ENCODE measurements at places on chromosomes 12 and 14.

- no peak for DNase-seq
Measured at GRCh38 chr14:61625165-61625564, 70.1 kb upstream of the HIF1A start.

DNA sequence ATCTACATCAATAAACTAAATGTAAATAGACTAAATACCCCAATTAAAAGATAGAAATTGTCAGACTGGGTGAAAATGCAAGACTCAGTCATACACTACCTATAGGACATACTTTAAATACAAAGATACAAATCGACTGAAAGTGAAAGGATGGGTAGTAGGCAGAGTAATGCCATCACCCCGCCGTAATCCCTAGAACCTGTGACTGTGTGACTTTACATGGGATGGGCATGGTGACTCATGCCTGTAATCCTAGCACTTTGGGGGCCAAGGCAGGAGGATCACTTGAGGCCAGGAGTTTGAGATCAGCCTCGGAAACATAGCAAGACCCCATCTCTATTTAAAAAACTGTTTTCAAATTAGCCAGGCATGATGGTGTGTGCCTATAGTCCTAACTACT lies 2.6 kb upstream of the EVL start:
- no peak for DNase-seq

GRCh38 chr14:57583396-57583795 lies 89.7 kb upstream of the CCDC198 start:
- DNase-seq: no peak

DNA sequence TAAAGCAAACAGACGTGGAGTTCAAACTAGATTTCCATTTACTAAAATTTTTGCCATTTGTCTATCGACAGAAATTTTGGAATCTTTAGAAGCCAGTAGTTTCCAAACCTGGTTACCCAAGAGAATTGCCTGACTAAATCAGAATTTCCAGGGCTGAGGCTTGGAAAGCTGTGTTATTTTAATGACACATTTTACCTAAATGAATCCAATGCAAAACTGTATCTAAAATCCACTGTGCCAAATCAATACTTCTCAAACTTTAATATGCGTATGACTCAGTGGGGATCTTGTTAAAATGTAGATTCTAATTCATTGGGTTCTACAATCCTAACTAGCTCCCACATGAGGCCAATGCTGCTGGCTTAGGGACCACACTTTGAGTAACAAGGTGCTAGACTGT lies 35.0 kb upstream of the TC2N start:
- no peak for DNase-seq

- no peak for DNase-seq
Measured at GRCh38 chr12:99389751-99390150, 257.8 kb upstream of the GARIN6 start.
